ENCODE measurements at places on chromosomes 7 and 10.

GRCh38 chr10:113386005-113386404, 166.8 kb upstream of the HABP2 start:
- DNase-seq, result no peak

GRCh38 chr10:46522295-46523118, 34.0 kb downstream of the GPRIN2 start:
- no peak for DNase-seq

DNA sequence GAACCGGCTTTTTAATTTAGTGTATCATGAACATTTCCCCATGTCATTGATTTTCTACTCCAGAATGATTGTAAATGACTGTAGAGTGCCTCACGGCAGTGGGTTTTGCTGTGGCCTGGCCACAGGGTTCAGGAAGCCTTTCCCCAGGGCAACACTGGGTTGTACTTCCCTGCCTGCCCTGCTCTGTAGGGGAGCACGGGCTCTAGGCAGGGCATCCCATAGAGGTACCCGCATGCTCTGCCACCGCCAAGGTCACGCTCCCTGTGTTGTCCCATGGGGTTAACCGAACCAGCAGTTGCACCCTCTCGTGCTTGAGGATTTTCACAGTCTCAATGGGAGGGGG, 63.8 kb downstream of the BPGM start:
- DNase-seq, result no peak

DNA sequence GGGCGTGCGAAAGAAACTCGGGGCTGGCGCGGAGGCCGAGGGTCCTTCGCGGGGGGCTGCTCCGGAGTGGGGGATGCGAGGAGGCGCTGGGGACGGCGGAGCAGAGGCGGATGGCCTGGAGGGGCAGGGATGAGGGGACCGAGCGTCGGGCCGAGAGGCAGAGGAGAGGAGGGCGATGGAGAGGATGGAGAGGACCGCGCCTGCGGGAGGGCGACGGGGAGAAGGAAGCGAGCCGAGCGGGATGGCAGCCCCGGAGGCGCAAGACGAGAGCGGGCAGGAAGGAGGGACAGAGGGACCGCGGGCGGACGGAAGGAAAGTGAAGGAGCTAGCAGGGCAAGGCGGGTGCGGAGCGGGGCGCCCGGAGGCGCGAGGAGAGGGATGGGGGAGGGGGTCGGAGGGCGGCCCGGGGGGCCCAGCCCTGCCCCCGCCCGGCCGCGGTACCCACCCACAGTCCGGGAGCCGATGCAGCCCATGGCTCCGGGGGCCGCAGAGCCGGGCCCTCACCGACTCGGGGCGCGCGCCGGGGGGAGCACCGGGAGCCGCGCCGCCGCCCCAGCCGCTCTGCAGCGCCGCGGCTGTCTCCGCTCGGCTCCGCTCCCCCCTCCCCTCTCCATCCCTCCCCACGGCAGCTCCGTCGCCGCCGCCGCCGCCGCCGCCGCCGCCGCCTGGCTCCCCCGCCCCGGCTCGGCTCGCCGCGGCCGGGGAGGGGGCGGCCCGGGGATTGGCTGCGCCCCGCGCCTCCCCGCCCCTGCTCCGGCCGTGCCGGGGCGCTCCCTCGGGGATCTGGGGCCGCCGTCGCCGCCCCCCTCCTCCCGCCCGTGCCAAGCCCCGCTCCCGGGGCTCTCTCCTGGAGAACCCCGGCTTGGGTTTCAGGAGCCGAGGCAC, at the start of gene FAM131B:
FAM131B (minus strand) TSS at position 583 of the 885 bp plus-strand sequence; CDS start at position 473, 110 bp downstream.
- peak; percentile 57 for DNase-seq

DNA sequence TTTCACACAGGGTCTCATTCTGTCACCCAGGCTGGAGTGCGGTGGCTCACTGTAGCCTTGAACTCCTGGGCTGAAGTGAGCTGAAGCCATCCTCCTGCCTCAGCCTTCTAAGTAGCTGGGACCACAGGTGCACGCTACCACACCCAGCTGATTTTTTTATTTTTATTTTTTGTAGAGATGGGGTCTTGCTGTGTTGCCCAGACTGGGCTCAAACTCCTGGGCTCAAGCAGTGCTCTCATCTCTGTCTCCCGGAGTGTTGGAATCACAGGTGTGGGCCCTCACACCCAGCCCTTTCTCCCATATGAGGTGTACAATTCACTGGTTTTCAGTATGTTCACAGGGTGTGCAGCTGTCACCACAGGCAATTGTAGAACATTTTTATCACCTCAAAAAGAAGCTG, 5.2 kb downstream of the INPP5A start:
- no peak for DNase-seq

- DNase-seq, result no peak
Observed at GRCh38 chr7:74404388-74404700, 49.4 kb upstream of the GTF2IRD1 start.

DNA sequence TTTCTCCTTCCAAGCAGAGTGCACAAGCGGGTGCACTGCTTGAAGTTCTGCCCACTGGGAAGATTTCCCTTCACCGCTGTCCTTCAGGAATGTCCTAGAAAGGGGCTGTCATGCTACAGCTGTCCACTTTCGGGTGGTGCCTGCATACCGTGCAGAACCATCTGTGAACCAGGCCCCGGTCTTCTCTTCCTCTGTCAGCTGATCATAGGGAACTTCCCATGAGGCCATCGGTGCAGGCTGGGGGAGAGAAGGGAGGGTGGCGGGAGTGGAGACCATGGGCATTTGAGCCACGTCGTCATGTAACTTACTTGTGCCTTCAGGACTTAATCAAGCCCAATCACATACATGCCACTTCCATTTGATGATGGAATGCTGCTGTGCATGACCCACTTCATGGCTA, 111.6 kb downstream of the NKX6-2 start:
- no peak for DNase-seq

- DNase-seq, result no peak
Observed at GRCh38 chr7:33310546-33310945, 181.2 kb downstream of the BBS9 start.

- no peak for DNase-seq
Observed at GRCh38 chr10:73828161-73828560, 16.8 kb upstream of the NDST2 start.

DNA sequence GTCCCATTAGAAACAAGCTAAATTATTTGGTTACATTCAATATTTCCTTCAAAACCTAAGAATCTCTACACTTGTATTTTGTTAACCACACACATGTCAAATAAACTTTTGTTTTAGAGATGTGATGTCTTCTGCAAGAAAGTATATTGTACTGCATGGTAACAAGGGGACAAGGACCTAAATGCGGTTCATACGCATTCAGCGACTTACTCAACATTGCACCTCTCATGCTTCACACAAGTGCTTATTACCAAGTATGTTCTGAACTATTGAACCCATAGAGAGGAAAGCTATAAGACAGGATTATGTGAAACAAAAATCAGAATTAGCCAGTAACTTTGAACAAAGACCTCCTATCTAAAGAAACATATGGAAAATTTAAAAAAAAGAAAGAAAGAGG, 68.3 kb downstream of the CREB5 start:
- no peak for DNase-seq

GRCh38 chr10:60732807-60733516, 45.3 kb upstream of the CDK1 start:
- peak; percentile 27 for DNase-seq

GRCh38 chr7:20440472-20441105, 109.9 kb downstream of the ITGB8 start:
- no peak for DNase-seq

- no peak for DNase-seq
Observed at GRCh38 chr10:127953876-127954275, 47.0 kb downstream of the PTPRE start.

- DNase-seq, result no peak
Observed at GRCh38 chr7:82841828-82842227, 320.9 kb downstream of the PCLO start.
